ENCODE measurements at places on chromosomes 6 and 20.
A peak's percentile ranks its signal among the peaks of the same experiment; 100 is the strongest.

DNA sequence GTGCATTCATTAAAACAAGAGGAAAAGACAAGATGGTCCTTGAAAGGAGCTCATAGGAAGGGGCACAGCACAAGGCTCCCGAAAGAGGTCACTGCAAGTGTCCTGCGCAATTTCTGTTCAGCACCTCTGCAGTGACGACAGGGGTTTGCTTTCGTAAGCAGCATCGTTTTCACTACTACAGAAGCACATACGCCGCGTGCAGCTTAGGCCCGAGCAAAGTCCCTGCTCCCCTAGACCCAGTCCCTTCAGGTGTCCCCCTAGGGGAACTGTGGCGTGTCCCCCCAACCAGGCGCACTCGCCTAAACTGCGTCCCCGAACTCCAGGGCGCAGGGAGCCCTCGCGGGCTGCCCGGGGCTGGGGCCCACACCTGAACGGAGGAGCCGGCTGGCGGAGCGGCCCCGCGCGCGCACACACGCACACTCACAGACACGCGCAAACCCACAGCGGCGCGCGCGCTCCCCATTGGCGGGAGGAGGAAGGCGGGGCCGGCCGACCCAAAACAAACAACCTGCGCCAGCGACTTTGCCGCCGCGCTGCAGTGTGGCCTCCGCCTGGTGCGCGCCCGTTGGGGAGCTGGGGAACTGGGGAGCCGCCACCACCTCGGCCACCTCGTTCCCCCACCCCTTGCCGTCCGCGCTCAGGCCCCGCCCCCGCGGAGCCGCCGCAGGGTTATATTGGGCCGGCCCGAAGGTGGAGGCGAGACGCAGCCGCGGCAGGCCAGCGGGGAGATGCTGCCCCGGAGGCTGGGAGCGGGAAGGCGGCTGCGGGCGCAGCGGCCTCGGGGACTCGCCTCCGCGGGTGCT lies at the start of gene FOXQ1:
Gene FOXQ1, plus strand, starts transcription at position 699 of the 803 bp plus-strand sequence. CDS start 607 bp downstream, outside the sequence.
- peak; percentile 77 for DNase-seq

DNA sequence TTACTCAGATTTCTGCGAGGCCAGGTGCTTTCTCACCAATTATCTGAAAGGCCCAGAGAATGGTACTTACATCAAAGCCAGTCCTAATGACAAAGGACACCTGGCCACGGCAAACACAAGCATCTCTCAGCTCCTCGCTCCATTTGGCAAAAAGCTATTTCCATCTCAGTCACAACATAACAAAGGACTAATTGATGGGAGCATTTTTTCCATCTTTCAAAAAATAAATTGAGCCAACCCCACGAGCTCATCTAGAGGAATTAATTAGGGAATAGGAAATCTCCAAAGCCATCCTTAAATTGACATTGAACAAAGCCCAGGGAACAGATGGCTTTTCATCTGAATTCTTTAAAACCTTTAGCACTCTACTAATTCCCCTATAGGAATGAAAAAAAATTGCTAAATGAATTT lies 236.7 kb downstream of the HAO1 start:
- DNase-seq: no peak

DNA sequence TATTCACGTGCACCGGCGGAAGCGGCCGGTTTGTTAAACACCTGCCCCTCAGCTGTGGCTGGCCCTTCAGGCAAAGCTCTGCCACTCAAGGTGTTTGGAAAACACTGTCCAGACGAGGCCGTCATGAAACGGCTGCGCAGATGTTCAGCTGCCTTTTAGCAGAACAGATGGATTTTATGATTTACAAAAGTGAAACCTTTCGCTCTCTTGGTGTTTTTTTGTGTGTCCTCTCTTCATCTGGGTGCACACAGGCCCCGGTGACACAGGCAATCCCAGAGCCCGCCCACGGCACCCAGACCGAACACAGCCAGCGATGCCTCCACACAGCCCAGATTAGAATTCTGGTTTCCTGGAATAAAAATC lies 397.0 kb downstream of the SMOC2 start:
- no peak for DNase-seq

DNA sequence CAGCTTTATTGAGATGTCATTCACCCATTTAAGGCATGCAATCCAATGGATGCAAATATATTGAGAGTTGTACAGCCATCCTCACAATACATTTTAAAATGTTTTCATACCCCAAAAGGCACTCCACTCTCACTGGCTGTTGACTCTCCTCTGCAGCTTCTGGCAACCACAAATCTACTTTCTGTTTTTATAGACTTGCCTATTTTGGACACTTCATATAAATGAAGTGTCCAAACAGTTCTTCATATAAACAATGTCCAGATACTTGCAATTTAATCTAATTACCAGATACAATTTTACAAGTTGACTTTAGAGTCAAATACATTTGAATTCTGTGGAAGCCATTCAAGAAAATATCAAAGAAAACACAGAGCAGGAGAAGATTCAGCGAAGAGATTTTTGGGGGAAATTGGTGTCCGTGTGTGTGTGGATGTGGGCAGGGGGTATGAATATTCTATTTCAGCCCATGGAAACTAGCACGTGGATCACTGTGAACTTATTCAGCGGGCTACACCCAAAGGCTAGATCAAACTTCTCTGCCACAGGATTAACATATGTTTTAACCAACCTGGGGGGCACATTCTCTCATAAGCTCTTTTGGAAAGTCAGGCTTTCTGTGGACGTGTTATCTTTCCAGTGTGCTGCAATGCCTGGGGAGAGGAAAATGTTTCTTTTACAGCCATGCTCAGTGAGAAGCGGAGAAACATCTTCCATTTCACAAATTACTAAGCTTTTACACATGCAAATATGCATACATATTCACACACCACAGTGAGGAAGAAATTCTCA lies 73.9 kb downstream of the PLG start:
- no peak for DNase-seq

- DNase-seq: no peak
Measured at GRCh38 chr6:2877960-2878359, 25.1 kb downstream of the SERPINB9 start.

DNA sequence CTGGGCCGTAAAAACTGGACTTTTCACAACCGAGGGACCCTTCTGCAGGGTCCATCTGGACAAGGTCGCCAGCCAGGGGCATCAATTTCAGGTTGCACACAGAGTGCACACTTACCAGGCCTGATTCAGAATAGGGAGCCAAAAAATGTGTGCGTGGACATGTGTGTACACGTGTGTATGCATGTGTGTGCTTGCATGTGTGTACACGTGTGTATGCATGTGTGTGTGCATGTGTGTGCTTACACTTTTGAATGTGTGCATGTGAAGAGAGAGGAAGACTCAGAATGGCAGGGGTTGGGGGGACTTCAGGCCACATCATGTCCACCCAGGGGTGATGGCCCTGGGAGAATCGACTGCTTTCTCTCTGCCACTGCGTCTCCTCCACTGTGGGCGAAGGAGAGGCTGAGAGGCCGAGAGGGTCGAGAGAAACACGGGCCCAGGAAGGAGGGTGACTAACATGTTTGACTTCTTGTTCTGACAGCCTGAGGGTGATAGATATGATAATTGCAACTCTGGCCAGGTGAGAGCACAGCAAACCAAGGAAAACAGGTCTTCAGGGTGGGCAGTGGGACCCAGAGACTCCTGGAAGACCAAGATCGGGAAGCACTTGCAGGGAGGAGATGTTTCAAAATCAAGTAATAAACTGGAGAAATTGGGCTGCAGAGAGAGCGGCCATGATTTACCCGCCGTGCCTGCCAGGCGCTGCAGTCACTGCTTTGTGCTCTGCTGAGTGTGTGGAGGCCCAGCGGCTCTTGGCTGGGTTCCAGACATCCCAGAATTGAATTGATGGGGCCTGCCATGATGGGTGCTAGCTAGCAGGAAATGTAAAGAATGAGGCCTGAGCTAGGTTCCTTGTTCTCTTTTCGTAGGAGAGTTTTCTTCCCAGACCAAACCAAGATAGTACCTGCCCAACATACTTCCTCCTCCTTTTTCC lies 310.8 kb downstream of the QKI start:
- DNase-seq: no peak

- no peak for DNase-seq
Measured at GRCh38 chr6:41477572-41477971, 68.6 kb upstream of the FOXP4 start.

GRCh38 chr6:170420791-170421776 lies 114.5 kb downstream of the FAM120B start:
- DNase-seq: no peak

DNA sequence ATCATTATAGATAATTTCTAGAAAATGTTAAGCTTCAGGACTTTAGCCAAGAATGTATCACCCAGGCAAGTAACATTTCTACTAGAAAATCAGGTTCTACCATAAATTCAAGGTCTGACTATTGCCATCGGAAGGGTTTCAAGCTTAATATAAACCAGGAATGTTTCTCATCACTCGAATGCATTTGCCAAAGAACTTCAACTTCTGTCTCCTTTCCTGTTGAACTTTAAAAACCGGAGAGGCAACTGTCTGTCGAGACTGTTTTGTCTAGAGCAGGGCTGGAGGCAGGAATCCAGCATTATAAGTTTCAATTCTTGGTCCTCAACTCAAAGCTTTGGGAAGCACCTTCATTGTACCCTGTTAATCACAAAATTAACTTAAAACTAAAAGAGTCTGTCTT lies 264.7 kb downstream of the ZNF217 start:
- DNase-seq: no peak

- DNase-seq: no peak
Measured at GRCh38 chr20:33677991-33678702, 3.9 kb upstream of the NECAB3 start.

- peak; percentile 72 for DNase-seq
Measured at GRCh38 chr6:148441454-148441911, 98.8 kb downstream of the SASH1 start.

GRCh38 chr6:127637830-127638409 lies 60.9 kb downstream of the C6orf58 start:
- peak; percentile 48 for DNase-seq

- peak; percentile 38 for DNase-seq
Measured at GRCh38 chr6:107699254-107699653, 124.9 kb downstream of the SCML4 start.

DNA sequence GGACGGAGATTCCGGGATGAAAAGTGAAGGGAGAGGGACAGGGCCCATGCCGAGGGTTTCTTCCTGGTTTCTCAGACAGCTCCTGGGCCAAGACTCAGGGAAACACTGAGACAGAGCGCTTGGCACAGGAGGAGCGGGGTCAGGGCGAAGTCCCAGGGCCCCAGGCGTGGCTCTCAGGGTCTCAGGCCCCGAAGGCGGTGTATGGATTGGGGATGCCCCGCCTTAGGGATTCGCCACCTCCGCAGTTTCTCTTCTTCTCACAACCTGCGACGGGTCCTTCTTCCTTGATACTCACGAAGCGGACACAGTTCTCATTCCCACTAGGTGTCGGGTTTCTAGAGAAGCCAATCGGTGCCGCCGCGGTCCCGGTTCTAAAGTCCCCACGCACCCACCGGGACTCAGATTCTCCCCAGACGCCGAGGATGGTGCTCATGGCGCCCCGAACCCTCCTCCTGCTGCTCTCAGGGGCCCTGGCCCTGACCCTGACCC lies 55.0 kb upstream of the HLA-A start:
- DNase-seq: peak; percentile 42

DNA sequence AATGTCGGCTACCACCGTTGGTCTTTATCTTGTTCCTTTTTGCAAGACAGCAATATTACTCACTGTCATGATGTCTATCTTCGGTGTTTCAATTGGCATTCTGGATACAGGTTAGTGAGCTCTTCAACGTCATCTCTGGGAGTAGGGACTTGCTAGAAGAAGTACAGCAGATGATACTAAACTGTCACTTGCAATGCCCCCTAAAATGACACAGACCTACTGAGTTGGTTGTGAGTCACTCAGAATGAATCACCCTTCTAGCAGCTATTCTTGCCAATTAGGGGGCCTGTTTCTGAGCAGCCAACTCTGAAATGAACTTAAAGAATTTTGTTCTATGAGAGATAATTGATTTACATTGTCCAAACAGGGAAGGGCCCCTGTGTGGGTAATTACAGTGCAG lies 176.5 kb downstream of the SLC16A10 start:
- DNase-seq: peak; percentile 73

DNA sequence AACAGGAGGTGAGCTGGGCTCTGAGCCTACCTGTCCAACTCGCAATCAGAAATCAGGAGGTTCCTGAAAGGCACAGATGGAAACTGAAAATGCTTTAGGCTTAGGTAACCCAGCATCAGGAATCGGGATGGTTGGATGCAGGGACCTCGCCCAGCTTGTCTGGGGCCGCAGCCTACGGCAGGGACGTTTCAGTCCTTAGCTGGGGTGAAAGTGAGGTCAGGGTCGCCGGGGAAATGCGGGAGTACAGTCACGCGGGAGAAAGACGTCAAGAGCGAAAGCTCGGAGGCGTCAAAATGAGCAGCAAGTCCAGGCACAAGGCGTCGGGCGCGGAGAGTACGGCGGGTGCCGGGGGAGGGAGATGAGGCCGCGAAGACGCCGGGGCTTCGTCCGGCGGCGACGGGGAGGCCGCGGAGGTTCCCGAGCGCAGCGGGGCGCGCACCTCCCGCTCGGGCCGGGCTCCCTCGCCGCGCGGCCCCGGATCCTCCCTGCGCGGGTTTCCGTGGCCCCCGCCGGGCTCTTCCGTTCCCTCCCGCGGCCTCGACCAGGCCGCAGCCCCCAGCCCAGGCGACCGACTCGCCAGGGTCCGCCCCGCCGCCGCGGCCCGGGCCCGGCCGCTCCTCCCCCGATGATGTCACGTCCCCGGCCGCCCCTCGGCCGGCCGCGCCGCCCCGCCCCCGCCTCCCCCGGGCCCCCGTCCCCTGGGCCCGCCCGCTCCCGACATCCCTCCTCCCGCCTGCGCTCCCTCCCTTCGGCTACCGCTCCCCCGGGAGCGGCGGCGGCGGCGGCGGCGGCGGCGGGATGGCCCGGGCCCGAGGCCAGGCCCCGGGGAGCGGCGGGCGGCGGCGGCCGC lies at the start of gene EBF4:
Gene EBF4, plus strand, starts transcription at position 745 of the 850 bp plus-strand sequence. CDS start 866 bp downstream, outside the sequence.
- DNase-seq: peak; percentile 37

GRCh38 chr20:17497821-17498580 lies 33.2 kb downstream of the BFSP1 start:
- DNase-seq: peak; percentile 36

DNA sequence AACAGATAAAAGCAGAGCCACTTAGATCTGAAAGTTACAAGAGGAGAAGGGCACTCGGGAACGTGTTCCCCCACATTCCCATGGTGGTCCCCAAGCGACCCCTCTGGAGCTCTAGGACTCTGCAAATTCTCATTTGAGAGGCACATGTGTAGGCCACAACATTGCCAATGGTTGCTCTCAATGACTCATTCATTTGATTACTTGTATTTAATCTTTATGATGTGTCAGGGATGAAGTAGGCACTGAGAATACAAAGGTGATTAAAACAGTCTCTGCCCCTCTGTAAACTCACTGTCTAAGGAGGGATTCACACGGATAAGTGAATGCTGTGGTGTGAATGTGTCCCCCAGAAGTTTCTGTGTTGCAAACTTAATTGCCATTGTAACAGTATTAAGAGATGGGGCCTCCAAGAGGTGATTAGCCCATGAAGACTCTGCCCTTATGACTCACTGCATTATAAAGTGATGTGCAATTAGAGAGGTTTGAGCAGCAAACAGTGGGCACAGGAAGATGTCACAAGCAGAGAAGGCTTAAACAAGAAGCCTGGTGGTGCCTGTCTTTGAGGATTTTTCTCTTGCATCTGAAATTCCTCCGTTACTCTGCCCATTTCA lies 34.0 kb upstream of the TRAM2 start:
- DNase-seq: peak; percentile 63

- DNase-seq: peak; percentile 34
Measured at GRCh38 chr20:53866794-53867740, 203.3 kb downstream of the BCAS1 start.

- DNase-seq: no peak
Measured at GRCh38 chr6:26194816-26195375, 107.7 kb downstream of the HFE start.
